COLO829 (cell line): ENCODE measurements at places on chromosomes 2 and 18.

- no peak for DNase-seq
Measured at GRCh38 chr2:239245872-239246721, 154.7 kb downstream of the HDAC4 start.

DNA sequence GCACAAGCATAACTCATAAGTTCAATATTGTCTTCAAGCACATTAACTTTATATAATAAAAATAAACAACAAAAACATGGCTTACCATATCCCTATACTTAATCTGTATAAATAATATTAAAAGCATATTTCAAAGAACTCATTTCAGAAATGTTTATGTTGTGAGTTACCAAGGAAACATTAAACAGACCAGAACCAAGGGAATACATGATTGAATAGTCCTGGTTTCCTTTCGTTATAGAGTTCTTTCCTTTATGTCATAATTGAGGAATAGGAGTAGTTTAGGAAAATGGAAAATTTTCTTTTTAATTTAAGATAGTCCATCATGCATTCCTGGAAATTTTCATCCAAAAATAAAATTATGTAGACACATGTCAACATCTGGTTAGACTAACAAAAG, 343.0 kb downstream of the ERBB4 start:
- no peak for DNase-seq

GRCh38 chr2:224157655-224158054, 118.6 kb upstream of the SERPINE2 start:
- no peak for DNase-seq

GRCh38 chr2:143754742-143755141, 625.5 kb downstream of the ARHGAP15 start:
- no peak for DNase-seq

DNA sequence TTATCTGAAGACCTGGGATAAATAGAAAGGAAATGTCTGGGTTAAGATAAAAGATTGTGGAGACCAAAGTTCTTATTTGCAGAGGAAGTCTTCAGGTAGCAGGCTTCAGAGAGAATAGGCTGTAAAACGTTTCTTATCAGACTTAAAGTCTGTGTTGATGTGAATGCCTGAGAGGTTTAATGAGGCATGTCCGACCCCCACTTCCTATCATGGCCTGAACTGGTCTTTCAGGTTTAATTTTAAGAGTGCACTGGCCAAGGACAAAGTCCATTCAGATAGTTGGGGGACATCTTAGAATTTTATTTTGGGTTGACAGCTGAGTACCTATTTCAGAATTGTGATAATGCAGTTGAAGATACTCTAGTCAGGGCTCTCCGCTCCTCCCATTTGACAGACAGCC, 92.1 kb downstream of the ATL2 start:
- DNase-seq, result no peak

- DNase-seq, result no peak
Measured at GRCh38 chr2:88538362-88538917, 85.9 kb upstream of the FOXI3 start.

DNA sequence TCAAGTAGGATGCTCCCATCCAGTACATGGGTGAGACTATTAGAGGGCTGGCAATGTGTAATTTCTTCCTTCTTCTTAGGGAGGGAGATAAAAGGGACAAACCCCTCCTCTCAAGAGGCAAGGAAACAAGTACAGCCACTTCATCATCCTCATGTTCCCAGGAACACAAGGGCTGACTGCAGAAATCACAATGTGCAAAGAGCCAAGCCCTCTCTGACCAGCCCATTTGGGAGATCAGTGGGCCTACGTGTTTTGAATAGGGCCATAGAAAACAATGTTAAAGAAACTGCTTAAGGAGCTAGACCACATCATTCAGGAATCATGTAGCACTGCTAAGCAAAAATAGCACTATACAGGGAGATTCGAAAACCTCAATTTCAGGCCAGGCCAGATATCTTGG, 97.4 kb downstream of the ACTR2 start:
- DNase-seq, result no peak

DNA sequence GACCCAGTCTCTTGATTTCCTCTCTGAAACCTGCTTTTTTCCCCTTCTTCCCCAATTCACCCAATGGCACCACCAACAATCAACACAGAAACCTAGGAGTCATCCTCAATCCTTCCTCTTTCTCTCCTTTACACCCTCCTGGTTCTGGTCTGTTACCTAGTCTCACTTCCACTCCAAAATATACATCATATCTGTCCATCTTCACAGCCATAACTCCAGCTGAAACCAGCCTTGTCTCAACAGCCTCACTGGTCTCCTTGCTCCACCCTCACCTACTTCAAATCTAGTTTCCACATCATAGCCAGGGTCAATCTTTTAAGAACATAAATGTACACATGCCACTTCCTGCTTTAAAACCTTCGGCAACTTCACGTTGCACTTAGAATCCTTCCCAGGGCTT, 11.8 kb upstream of the TWSG1 start:
- DNase-seq, result no peak
